Midbrain (tissue), 1 donor: ENCODE measurements at places on chromosomes 7 and 10.

DNA sequence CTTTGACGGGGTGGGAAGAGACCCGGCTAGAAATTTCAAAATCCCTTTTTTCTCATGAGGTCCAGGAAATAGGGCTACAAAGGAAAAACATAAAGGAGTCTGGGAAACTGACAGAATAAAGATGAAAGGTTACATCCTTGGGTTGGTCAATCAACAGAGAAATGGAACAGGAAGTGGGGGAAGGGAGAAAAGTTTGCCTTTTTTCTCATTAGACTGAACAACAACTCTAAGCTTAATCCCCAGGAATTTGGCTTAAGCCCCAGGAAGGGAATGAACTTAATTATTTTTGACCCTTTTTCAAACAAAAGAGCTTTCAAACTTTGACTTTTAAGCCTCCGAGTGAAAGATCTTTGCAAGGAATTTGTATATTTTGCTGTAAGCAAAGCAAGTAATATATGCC is 32.7 kb downstream of the LGI1 start:
- peak; percentile 42 for DNase-seq

DNA sequence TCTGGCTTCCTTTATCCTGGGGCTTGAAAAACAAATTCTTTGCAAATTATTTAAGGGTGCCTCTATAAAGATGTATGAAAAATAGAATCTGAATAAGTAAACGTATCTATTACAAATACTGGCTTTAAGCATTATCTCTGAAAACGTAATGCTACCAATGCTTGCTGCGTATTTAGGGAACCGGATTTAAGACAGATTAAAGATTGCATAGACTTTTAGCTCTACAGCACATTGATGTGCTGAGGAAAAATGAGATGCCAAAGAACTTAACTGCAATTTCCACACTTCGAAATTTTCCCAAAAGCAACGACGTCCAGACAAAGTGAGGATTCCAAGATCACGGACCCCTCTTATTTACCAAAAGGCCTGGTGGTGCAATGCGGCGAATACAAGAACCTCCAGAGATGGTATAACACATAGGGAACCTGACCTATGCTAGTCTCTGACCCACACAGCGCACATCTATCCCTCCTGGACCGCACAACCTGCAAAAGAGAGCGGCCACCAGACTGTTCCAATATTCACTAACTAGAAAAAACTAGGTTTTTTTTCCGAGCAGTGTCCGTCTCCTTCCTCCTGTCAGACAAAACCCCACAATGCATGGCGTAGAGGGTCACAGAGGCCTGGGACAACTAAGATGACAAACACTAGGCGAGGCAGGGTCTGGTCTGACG is 34.3 kb upstream of the PHF14 start:
- no peak for DNase-seq

GRCh38 chr7:139650429-139651100 is 127.1 kb downstream of the CLEC2L start:
- DNase-seq, result no peak

DNA sequence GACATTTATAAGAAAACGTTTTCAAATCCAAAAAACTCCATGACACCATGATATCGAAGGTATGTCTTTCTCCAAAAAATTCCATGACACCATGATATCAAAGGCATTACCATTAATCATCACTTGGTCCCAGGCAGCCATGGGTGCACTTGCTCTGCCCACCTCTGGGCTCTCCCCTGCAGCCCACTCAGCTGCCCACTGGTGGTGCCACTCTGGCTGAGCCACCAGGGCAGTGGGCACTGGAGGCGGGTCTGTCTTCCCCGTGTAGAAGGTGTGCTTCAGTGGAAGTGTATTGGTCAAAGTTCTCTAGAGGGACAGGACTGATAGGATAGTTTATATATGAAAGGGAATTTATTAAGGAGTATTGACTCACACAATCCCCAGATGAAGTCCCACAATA is 240.4 kb downstream of the KLF6 start:
- no peak for DNase-seq

DNA sequence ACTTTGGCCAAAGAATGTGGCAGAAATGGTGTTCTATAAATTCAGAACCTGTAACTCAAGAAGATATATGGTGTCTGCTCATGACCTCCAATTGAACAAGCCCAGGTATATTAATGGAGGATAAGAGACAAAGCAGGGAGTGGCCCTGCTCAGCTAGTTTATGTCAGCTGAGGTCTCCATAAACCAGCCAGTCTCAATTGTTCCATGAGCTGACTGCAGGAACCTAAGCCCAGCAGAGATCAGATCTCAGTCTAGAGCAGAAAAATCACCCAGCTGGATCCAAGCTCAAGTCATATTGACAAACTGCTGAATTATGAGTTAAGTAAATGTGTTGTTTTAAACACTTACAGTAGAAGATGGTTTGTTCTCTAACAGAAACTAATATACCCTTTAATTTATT is 105.5 kb upstream of the SGCE start:
- DNase-seq, result no peak

- DNase-seq, result peak; percentile 18
Measured at GRCh38 chr10:4316161-4316810, 509.7 kb upstream of the AKR1E2 start.

GRCh38 chr7:17486835-17487234 is 188.4 kb downstream of the AHR start:
- DNase-seq, result no peak
